ENCODE measurements at places on chromosomes 4 and X.

DNA sequence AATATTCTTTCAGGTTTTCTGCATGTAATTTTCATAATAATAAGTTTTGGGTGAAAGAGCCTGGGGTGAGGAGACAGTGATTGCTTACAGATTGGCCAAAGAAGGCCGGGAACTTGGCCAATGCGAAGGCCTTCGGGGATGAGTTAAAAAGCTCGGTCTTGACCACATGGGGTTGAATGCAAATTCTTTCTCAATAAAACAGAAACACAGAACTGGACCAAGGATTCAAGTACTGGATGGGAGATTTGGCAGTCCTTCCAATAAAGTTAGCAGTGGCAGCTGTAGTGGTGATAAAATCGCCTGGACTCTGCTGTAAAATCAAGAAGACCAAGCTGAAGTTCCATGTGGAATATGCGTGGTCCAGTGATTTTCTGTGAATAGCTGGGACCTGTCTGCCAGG lies 282.2 kb upstream of the KLF3 start:
- DNase-seq: no peak

GRCh38 chr4:174595141-174595929 lies 73.0 kb upstream of the HPGD start:
- no peak for DNase-seq

GRCh38 chr4:16271411-16271810 lies 45.1 kb upstream of the TAPT1 start:
- no peak for DNase-seq

GRCh38 chr4:40205259-40206198 lies 8.7 kb downstream of the RHOH start:
- no peak for DNase-seq

- no peak for DNase-seq
Observed at GRCh38 chr4:1502976-1503375, 96.7 kb upstream of the NKX1-1 start.

DNA sequence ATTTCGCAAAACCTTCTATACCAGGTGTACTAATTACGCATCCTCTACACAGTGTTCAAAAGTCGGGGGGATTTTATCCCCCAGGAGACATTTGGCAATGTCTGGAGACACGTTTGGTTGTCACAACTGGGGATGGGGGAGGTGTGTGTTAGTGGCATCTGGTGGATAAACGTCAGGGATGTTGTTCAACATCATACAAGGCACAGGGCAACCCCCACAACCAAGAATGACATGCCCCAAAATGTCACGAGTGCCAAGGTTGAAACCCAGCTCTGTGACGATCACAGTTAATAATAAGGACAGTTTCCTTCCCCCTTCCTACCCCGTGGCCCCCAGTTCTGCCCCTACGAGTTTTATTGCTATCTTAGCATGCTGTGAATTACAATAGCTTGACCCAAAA lies 15.9 kb upstream of the SEL1L3 start:
- DNase-seq: no peak

GRCh38 chrX:114152130-114152529 lies 431.8 kb upstream of the HTR2C start:
- no peak for DNase-seq

- DNase-seq: no peak
Observed at GRCh38 chr4:172865103-172865502, 303.5 kb upstream of the GALNT7 start.

GRCh38 chr4:4456351-4456750 lies 69.4 kb downstream of the NSG1 start:
- no peak for DNase-seq

DNA sequence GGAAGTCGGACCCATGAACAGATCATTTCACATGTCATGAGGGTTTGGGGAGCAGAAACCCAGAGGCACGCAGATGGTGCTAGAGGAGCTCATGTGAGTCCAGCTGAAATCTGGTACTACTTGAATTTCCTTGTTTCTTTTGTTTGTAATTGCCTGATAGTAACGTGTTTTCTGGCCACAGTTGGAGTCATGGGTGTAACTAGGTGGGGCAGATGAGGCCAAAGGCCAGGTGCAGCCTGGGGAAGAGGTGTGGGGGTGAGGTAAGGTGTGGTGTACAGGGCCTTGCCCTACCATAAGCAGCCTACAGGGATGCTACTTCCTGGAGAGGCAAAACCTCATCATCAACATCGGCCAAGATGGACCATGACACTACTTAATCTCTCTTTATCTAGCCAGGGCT lies 271.4 kb downstream of the PTTG2 start:
- DNase-seq: no peak

- DNase-seq: no peak
Observed at GRCh38 chrX:2610246-2611170, 80.6 kb upstream of the CD99 start.

DNA sequence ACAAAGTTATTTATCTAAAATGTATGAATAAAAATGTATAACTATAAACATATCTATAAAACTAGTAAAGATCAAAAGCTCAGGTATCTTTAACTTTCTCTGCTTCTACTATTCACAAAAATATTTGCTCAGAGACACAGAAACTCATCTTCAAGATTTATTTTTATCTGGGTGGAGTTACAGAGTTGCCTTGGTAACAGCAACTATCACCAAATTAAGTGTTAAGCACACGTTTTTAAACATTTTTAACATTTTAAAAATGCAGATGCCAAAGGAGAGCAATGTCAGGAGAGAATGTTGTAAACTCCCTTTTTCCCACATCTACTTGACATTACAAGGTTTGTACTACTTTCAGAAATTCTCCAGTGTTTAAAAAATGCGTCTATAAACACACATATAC lies 71.4 kb downstream of the SNCA start:
- DNase-seq: no peak

- DNase-seq: no peak
Observed at GRCh38 chr4:99947190-99947578, 766 bp upstream of the DNAJB14 start.

GRCh38 chr4:100103671-100104070 lies 86.6 kb downstream of the DDIT4L start:
- DNase-seq: no peak

DNA sequence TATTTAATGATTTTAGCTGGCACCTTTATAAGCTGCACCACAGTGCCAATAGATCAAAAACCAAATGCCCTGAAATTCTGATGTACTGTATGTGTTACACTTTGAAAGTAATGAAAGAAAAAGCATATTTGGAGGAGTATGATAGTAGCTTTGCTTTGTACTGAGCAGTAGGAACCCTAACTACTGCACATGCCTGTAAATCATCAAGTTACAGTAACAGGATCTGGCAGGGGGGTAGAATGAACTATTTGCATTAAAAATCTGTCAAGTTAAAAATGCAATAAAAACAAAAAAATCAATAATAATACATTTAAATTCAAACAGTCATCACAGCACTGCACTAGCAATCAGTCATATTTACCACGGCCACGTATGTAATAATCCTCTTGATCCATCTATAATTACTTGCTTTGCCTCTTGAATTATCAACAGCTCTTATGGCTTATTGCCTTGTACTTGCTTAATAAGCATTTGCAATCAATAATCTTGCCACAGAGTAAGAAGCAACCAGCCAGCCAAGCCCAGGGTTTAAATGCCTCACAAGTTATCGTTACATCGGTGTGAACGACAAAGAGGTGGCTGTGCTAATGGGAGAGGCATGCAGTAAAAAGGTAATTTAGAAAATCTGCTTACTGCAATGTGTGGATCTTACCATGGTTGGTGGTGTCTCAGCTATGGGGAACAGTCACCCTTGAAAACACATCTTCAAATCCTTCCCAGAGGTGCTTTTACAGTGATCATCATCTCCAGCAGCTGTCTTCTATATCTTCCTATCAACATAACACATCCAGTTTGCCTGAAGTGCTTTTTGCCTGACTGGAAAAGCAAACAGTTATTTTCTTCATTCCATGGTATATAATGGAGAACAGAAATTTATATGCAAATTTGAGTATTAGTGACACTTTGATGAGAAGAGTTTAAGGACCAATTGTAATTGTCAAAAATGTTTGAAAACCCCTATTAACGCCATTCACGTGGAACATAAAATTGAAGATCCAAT lies 1812.1 kb upstream of the ADGRL3 start:
- DNase-seq: no peak

DNA sequence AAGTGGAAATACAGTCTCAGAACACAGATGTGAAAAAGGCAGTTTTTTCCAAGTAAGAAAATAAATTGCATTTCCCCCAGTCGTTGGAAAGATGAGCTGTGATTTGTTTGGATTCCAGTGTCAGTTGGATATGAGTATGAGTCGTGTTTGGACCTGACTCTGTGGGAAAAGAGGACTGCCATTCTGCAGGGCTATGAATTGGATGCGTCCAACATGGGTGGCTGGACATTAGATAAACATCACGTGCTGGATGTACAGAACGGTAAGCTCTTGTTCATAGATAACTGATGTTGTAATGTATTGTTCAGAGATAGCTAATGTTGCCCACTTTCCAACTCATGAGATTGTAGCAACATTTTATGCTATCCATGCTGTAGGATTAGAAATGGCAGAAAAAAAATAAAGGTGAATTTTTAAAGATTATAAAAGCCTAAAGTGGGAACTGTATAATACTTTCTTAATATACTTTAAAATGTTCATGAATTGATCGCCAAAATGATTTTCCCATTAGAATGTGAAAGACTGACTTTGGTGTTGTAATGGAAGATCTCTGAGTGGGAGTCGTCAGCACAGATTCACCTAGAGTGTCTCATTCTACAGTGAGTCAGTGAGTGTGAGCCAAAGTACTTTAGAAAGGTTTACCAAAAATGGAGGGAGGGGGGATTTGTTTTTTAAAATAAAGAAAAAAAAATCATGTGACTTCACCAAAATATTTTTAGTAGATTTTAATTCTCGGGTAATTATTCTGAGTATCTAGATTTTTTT lies 178.7 kb downstream of the DCTD start:
- no peak for DNase-seq

Measured in posterior cingulate gyrus (tissue), 11 donors.